T-helper 9 cell (primary cell): ENCODE measurements at places on chromosomes 3 and 15.

DNA sequence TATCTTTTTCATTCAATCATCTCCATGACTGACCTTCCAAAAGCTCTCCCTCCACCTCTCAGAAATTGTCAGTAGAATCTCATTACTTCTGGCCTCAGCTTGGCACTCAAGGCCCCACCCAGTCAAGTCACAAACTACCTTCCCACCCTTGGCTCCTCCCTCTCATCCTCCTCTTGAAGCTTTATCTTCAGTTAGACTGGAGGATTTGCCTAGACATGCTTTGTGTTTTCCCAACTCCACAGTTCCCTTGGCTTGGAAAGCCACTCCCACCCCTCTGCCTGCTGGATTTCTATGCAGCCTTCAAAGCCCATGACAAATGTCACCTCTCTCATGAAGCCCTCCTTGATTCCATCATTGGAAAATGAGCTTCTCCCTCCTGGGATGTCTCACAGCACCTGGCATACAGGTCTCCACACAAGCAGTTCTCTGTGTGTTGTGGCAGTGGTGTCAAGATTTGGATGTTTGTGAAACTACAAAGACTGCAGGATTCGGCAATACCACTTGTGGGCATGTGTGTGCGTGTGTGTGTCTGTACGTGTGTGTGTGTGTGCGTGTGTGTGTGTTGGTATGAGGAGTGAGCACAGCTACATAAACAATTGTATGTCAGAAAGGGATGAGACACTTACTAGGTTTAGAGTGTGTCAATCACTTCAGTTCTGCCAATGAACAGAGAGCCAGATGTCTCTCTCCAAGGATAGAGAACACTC lies 45.3 kb upstream of the VPS8 start:
- DNase-seq, result no peak

DNA sequence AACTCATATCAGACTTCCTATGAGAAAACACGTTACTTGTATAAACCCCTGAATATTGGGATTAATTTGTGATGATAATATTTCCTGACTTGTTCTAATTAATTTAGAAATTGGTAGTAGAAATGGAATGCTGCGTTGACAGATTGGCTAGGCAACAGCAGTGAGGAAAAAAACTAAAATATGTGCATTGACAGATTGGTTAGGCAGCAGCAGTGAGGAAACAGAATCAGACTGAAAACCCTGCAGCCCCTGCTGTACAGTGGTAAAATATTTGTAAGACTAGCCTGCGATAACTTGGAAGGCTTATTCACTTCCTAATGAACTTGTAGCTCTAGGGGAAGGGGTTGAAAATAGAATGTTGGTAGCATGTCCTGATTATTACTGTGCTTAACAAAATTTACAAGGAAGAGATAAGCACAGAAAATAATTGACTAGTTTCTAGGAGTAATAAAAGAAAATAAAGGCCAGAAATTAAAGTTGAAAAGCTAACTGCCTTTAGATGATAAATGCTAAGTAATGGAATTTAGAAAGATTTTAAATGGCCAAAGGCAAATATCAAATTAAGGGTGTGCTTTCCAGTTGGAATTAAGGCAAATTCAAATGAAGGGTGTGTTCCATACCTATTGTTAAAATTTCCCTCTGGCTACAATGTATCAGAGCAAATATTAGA lies 29.9 kb upstream of the IL16 start:
- DNase-seq, result no peak

- DNase-seq, result no peak
Observed at GRCh38 chr3:71260782-71261181, 322.7 kb downstream of the FOXP1 start.

DNA sequence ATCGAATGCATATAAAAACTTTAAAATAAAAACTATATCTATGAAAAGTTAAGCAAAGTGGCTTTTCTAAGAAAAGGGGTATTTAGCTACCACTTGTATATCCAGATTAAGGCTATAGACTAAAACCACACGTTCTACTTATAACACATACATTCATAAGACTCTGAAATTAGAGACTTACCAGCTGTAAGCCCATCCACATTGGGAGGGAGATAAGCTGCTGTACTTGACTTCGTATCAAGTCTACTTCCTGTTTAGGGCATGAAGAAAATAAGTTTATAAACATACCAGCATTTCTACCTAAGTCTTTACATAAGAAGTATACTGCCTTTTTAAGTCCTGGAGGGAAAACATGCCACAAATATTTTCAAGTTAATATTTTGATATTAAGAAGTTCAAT lies 27.7 kb downstream of the AQR start:
- DNase-seq, result no peak

GRCh38 chr15:76057332-76058000 lies 2.3 kb upstream of the TMEM266 start:
- peak; percentile 11 for DNase-seq

- DNase-seq, result no peak
Observed at GRCh38 chr3:52036829-52037228, 19.5 kb downstream of the DUSP7 start.

- DNase-seq, result no peak
Observed at GRCh38 chr3:21484057-21484827, 266.8 kb downstream of the ZNF385D start.

DNA sequence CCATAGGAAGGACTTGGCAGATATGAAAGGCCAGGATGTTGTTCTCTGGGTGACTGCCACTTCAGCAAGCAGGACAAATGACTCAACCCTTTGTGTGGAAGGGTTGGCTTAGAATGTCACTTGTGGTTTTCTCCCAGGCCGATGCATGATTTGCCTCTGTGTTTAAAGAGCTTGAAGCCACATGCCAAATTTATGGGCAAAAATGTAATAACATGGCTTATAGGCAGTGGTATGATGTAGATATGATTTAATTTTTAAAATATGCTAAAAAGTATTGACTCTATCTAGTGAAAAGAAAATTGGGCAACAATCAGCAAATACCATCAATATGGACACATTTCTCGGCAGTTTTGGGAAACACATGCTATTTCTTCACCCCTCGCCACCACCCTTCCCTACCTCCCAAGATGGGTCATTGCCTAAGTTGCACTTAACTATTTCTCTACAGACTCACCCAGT lies 114.6 kb downstream of the CYP19A1 start:
- DNase-seq, result no peak

- no peak for DNase-seq
Observed at GRCh38 chr3:82783194-82783593, 1021.7 kb upstream of the GBE1 start.

- peak; percentile 82 for DNase-seq
Observed at GRCh38 chr3:53072653-53073552, 27.0 kb upstream of the SFMBT1 start.

- no peak for DNase-seq
Observed at GRCh38 chr3:14462738-14463137, 60.3 kb downstream of the SLC6A6 start.

DNA sequence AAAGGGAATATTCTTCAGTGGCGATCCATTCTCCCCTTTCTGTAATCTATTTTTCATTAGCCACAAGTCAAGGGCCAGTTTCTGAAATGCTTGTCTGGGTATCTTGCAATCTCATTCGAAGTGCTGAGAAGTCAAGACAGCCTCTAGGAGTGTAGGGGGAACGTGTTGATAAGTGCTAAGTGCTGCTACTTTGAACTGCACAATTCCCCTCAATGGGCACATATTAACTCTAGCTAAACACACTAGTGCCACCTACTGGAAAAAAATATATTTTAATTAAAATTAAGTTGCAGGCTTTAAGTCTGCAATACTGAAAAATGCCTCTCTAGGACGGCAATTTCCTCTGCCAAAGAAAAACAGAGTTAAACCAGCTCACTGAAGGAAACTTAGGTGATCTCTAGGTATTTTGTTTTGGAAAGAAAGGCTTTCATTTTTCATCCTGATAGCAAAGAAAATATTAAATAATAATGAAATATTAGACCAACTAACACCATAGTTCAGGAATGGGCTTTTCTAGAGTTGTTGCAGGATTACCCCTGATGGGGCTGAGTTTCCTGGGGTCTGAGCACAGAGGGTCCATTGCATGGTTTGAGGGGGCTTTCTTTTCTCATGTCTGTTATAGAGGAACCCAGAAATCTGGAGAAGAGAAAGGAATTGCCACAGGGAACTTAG lies 181.9 kb upstream of the KBTBD8 start:
- DNase-seq, result no peak

DNA sequence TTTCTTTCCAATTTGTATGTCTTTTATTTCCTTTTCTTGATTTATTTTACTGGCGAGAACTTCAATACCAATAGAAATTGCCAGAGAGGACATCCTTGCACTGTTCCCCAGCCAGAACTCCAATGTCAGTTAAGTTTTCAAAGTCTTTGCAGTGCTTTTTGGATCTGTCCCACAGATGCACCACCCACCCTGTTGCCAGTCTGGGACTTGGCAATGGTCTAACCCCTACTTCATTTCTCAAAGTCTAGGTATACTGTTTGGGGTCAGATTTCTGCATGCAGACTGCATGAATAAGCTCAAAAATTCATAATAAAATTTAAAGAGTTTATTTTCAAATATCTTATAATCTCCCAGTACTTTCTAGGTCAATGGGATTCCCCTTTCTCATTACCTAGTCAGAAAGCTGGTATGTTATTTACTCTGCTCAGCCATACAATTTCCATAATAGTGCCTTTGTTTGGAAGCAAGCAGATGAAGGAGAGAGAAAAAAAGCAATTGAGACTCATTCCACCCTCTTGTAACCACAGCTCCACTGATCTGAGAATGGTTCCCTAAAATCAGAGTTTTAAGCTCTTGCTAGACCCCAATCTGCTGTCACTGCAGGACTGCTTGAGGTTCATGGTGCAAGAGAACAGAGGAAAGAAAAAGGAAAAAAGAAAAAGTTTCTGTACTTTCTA lies 125.9 kb upstream of the PLXND1 start:
- no peak for DNase-seq

DNA sequence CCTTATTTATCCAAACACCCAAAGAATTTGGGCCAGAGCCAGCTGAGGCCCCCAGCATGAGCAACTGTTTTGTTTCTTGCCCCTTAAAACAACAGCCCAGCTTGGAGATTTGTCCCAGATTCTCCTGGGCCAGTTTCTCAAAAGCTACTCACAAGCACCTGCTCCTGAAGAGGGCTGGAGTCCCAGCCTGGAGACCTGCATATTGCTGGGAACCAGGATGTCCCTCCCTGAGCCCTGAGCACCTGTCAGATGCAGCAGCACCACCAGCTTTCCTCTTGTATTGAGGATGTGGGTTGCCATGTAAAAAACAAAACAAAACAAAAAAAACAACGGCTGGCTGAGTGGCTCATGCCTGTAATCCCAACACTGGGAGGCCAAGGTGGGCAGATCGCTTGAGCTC lies 7.0 kb upstream of the RFT1 start:
- no peak for DNase-seq

DNA sequence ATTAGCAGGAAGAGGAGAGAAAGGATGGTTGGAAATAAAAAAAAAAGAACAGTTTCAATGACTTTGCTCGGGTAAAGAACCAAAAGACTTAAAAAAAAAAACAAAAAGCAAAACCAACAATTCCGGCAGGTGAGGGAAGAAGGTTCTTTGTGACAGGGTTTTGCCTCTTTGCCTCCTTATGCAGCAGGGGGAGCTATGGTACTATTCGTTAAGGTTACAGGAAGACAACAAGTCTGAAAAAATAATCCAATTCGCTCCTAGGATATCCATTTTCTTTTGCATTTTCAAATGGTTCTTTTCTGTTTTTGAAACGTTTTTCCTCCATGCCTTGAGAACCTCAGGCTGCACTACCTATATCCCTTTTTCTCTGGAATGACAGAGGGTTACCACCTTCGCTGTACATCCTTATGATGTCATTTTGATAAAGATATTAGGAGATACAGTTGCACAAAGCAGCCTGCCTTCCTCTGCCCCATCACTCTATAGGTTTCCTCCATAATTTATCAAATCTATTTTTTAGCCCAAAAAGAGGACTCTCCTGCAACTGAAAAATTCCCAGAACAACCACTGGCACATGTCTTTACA lies 55.0 kb downstream of the CFAP20DC start:
- DNase-seq, result no peak

- no peak for DNase-seq
Observed at GRCh38 chr15:57215881-57216280, 160.4 kb upstream of the CGNL1 start.

DNA sequence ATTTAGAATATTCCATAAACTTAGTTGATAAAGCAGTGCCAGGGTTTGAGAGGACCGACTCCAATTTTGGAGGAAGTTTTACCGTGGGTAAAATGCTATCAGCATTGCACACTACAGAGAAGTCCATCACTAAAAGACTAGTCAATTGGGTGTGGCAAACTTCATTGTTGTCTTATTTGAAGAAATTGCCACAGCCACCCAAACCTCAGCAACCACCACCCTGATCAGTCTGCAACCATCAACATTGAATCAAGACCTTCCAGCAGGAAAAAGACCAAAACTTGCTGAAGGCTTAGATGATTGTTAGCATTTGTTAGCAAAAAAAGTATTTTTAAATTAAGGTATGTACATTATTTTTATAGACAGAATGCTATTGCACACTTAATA lies 60.5 kb downstream of the KLF13 start:
- no peak for DNase-seq

DNA sequence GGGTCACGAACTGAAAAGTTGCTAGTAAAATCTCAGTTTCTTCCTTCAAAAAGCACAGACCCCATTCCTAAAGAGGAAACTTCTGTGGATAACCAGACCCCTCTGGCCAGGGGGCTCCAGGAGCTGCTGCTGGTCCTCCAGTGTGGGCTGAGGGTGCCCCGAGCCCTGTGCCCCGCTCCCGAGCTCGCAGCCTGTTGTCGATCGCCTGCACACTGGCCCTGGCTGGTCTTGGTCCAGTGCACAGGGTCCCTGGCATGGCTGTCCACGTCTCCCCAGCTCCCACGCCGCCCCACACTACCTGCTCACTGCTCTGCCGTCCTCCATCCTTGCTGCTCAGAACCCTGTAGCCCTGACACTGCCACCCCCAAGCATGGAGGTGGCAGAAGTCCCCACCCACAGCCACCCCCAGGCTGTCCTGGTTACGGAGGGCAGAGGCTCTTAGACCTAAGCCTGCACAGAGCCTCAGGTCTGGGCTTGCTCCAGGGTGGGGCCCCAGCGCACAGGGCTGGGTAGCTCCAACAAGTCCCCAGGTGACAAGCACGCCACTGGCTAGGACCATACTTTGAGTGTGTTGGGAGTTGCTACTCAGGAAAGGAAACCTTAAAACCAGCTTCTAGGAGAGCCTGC lies 87.0 kb downstream of the PLXNA1 start:
- DNase-seq, result no peak

GRCh38 chr3:101248736-101249135 lies 71.6 kb downstream of the IMPG2 start:
- DNase-seq, result no peak

DNA sequence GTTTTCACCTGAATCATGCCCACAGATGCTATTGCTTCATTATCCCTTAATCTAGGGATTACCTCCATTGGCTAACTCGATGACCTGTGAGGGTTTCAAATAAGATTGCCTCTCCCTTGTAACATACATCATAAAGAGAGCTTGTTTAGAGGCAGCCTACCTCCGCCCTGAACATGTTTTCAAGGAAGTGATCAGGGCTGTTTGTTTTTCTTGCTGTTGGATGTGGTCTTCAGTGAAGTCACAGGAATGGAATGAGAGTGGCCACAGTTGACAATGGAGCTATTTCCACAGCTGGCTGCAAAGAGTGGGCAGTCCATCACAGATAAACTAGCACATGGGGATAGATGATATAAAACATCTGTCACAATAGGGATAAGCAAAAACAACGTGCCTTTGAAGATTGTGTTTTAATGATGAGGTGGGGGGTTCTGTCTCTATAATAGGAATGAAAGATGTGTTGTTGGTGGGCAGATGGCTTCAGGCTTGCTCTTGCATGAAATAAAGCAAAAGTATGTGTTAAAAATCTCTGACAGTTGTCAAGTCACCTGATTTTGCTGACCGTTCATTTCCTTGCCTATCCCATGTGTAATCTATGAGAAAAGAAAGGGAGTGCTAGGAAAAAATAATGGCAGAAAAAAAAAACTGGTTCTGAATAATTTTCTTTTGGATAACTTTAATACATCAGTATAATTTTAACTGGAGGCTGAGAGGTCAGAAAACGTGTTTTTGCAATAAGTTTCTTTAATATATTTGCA lies 642.3 kb downstream of the RBMS3 start:
- DNase-seq, result no peak
